Choroid plexus epithelial cell (primary cell): ENCODE measurements at places on chromosomes 4 and X.

- DNase-seq, result no peak
Observed at GRCh38 chr4:73979407-73979957, 2.3 kb downstream of the PF4 start.

- no peak for DNase-seq
Observed at GRCh38 chrX:22063284-22063683, 31.2 kb downstream of the PHEX start.

DNA sequence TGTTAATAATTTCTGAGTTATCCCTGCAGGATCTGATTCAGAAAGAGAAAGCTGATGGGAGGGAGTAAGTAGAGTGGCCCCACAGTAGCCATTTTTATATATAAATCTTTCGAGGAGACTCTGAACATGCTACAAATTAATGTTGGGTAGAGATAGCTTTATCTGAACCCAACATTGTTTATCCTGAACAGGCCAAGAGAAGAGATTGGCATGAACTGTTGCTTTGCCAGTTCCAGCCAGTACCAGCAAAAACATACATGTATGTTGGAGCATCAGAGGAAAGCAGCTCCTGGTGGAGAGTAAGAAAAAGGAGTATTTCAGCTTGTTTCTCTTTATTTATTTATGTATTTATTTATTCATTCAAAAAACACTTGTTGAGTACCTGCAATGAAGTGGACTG lies 1.6 kb downstream of the MAOA start:
- no peak for DNase-seq

- DNase-seq, result no peak
Observed at GRCh38 chrX:131791608-131792355, 231.3 kb upstream of the STK26 start.

DNA sequence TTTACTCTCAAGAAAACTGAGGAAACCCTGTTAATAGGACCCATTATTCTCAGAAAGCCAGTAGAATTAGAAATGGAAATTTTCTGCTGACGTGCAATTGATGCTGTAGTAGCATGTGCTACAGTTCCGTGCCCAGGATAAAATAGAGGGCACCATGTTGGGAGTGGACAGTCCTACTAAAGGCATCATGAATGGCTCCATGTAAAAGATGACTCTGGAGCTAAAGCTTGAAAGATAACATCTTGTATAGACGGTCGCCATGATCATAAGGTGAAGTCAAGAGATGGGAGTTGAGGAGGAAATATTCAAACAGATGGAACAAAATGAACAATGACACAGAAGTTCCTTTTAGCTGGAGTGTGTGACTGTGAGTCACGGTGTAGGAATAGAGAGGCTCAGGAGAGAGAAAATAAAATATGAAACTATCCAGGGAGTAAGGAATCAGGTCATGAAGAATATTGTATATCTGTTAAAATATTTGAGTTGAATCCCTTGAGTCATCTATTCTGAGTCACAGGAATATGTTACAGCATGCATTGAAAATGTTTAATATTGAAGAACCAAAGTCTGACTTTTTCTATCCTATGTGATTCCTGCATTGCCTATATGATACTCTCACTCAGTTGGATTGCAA lies 31.8 kb downstream of the ANXA10 start:
- DNase-seq, result peak; percentile 58

GRCh38 chrX:33543757-33544156 lies 332.4 kb upstream of the DMD start:
- DNase-seq, result no peak

GRCh38 chr4:11912886-11913285 lies 484.2 kb upstream of the HS3ST1 start:
- no peak for DNase-seq

DNA sequence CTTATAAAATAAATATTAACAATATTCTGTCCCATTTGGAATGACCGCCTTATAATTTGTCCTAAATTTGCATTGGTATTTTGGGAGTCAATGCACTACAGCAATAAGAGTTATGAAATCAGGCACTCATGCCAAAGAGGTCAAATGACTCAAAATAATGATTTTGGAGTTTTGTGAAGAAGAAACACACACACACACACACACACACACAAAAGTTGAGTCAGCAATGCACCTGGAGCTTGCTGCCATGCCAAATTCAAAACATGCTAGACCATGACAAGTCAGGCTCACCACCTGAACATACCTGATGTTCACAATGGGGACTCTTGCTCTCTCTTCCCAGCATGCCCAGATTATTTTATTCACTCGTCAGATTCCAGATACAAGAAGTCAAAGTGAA lies 56.7 kb downstream of the PROM1 start:
- DNase-seq, result peak; percentile 24

- no peak for DNase-seq
Observed at GRCh38 chrX:10157032-10157341, 212 bp downstream of the CLCN4 start.

- DNase-seq, result no peak
Observed at GRCh38 chr4:130955520-130955919, 1859.6 kb downstream of the C4orf33 start.

- peak; percentile 40 for DNase-seq
Observed at GRCh38 chr4:159292137-159292896, 189.4 kb downstream of the RAPGEF2 start.

DNA sequence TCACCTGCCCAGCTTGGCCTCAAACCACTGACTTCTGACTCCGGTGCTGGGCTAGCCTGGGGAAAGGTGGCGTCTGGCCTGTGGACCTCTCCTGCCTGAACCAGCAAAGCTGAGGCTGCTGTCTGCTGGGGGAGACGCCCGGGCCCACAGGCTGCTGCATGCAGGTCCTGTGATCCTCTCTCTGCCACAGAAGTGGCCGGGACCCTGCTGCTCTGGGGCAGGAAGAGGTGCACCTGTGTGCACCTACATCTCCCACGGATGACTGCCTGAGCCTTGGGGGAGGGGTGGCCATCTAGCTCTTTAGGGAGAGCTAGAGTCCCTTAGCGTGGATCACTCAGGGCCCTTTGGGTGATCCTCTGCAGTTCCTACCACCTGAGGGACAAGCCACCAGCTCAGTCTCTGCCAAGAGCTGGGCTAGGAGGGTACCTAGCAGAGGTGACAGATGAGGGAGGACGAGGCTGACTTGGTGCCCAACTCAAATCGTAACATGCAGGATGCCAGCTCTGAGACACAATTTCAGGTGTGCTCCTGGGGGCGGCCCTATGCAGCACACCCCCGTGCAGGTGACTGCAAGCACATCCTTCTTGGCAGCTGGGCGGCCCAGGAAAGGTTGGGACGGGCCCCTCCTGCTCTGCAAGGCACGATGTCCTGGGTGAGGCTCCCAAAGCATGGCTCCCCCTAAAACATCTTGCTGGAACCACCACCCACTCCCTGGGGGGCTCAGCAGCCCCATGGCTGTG lies 22.5 kb downstream of the LETM1 start:
- no peak for DNase-seq

- no peak for DNase-seq
Observed at GRCh38 chr4:22877486-22878052, 184.8 kb downstream of the GBA3 start.

GRCh38 chrX:16638533-16638932 lies 11.4 kb upstream of the S100G start:
- no peak for DNase-seq

DNA sequence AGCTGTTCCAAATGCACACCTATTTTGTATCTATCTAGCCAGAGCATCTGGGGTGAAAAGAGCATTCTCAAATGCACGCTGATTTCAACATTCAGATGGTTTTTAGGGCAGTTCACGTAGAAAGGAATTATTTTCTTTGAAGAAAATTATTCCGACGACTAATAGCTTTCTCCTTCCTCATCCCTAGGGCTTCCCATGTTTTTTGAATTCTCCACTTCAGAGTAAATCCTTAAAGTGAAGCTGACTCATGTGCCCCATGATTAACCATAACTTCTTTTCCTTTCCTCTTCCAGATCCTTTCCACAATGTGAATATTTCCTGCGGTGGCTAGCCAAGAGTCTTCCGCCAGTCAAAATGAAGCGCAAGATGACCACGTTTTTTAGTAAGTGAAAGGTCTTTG lies 86.7 kb upstream of the PDHA1 start:
- no peak for DNase-seq

DNA sequence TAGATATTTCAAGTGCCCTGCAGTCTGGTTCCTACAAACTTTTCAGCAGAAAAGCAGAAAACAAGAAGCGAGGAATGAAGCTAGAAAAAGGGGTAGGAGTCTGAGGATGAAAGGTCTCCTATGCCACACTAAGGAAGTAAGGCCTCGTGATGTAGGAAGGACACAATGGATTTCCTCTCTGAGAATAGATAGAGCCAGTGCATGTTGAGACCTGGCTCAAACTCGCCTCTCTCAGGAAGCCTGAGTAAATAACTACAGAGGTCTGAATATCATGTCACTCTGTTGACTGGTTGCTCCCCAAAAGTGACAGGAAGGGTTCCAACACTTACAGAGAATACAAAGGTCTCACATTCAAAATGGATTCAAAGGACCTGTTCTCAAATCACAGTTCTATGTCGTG lies 93.3 kb downstream of the GRIA3 start:
- no peak for DNase-seq

DNA sequence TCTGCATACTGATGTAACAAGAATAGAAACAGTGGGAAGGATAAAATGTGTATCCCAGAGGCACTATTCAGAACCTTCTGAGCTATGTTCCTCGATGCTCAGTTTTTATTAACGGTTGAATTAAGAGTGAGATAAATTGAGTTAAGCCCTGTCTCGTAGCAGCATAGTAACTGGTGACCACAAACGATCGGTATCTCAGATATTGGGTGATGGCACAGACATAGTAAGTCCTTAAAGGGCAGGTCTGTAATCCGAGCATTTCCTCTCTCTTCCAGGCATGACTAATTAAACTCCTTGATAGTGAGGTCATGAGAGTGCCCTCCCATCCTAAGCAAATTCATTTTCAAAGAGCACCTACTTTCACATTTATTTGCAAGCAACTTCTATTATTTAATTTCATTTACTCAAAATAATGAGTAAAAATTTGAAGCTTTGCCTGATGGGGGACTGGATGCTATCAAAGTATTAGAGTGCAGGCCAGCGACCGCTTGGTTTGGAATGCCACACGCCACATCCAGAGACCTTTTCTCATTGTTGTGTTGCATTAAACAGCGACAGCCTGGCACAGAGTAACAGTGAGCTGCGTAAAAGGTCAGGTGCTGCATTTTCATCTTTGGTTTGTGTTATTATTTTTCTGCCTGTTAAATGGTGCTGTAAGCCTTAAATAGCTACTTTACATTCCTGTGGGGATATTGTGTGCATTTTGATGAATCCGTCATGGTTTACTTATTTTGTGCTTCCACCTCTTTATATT lies 101.9 kb downstream of the PCDH7 start:
- DNase-seq, result peak; percentile 39

DNA sequence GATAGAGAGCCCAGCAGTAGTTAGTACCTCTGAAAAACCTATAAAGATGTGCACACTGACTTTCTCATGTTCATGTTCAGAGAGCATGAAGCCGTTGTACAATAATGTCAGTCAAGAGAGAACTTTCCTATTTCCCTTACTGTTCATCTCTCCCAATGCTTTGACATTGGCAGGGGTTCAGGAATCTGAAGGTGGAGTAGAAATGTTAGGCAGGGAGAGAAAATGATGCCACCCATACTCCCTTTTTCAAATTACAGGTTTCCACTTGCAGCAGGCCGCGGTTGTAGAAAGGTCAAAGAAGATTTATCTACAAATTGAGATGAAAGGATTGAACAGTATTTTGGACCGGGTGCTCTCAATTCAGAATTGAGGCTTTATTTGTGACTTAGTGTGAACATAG lies 84.3 kb downstream of the DCAF8L2 start:
- no peak for DNase-seq

GRCh38 chr4:48778431-48779094 lies 1.5 kb downstream of the FRYL start:
- peak; percentile 84 for DNase-seq

DNA sequence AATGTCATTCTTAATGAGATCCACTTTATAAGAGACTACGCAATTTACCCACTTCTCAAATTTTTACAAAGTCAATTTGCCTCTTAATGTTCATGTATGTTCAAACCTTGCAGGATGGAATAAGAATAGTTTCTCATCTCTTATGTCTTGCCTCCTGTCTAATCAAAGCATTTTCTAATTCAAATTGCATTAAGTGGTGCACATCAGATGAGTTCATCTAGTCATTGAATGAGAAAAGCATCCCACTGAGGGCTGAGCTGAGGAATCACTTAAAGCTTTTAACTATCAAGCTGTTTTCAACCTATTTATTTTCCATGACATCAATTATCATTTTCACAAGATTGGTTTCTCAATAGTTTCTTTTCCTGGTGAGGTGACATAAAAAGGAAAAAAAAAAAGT lies 1964.0 kb downstream of the PCDH7 start:
- DNase-seq, result no peak

DNA sequence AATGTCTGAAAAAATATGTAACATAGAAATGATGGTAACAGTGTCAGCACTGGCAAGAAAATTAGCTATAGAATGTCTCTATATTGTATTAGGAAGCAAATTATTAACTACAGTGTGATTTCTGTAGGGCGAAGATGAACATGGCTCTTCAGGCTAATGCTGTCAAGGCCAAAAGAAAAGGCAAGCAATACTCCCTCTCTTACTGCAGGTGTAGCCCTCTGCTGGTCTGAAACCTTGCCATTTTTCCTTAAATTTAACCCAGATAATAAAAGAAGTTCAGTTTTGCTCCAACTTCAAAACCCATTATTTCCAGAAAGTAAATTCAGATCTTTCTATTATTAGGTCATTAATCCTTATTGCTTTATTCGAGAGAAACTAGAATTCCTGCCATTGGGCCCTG lies 215.9 kb downstream of the LRBA start:
- DNase-seq, result peak; percentile 43

GRCh38 chr4:26263165-26263564 lies 57.6 kb upstream of the RBPJ start:
- no peak for DNase-seq
